T-helper 17 cell (primary cell): ENCODE measurements at places on chromosomes 2 and 18.

GRCh38 chr2:14817848-14818247 lies 185.3 kb downstream of the LRATD1 start:
- no peak for DNase-seq

DNA sequence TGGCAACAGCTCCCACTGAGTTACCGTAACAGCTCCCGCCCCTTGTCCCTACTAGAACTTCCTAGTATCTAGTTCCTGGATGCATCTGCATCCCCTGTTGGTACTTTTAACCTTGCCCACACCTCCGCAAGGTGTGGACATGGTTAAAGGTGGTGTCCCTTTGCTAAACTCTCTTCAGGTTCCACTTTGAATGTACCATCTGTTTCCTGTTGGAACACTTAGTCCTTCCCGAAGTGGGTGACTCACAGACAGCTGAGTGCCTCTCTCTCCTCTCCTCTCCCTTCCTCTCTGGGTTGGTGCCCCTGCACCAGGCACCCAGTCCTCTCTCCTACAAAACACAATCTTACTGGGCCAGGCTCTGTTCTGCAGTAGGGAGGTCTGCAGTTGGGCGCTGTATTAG lies 19.6 kb upstream of the REL start:
- no peak for DNase-seq

DNA sequence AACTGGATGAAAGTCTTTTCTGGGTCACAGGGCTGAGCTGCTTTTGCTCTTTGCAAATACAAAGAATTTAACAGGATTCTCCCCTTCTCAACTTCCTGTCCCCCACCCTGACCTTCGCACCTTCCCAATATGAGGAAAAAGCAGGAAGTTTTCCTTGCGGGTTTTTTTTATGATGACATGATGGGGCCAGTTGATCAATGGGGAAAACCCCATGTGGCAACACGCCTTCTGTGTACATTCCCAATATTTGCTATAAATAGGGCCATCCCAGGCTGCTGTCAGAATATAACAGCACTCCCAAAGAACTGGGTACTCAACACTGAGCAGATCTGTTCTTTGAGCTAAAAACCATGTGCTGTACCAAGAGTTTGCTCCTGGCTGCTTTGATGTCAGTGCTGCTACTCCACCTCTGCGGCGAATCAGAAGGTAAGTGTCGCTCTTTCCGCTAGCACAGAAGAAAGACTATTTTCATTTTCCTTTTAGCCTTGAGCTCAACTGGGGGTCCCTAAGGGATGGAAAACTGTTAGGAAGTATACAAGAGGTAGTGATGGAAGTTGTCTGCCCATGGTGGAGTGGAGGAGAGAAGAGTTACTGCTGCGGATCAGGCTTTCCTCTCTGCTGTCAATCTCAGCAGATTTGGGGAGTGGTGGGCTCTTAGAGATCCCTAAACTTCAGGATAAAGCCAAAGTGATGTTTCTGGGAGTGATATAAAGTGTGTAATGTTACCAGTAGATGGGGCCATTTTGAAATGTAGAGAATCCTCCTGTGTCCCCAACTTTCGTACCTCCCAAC lies at the start of gene CCL20:
CCL20 (plus strand) TSS at position 281 of the 792 bp plus-strand sequence; CDS start at position 351, 70 bp downstream.
- DNase-seq = no peak

GRCh38 chr2:72104821-72105588 lies 42.7 kb downstream of the CYP26B1 start:
- DNase-seq = no peak

- no peak for DNase-seq
Observed at GRCh38 chr2:28437149-28437835, 44.6 kb downstream of the FOSL2 start.

- DNase-seq = no peak
Observed at GRCh38 chr18:7822435-7823331, 255.6 kb downstream of the PTPRM start.

- DNase-seq = no peak
Observed at GRCh38 chr2:128787616-128788015, 468.9 kb upstream of the HS6ST1 start.

GRCh38 chr18:75521816-75522215 lies 94.3 kb upstream of the SMIM21 start:
- DNase-seq = no peak

GRCh38 chr18:44955825-44956224 lies 275.1 kb downstream of the SETBP1 start:
- DNase-seq = no peak

GRCh38 chr2:121810959-121811853 lies 55.8 kb downstream of the TSN start:
- DNase-seq = no peak

GRCh38 chr18:24089076-24089475 lies 49.8 kb upstream of the CABYR start:
- DNase-seq = no peak

- DNase-seq = no peak
Observed at GRCh38 chr2:214856137-214856536, 46.7 kb upstream of the BARD1 start.

DNA sequence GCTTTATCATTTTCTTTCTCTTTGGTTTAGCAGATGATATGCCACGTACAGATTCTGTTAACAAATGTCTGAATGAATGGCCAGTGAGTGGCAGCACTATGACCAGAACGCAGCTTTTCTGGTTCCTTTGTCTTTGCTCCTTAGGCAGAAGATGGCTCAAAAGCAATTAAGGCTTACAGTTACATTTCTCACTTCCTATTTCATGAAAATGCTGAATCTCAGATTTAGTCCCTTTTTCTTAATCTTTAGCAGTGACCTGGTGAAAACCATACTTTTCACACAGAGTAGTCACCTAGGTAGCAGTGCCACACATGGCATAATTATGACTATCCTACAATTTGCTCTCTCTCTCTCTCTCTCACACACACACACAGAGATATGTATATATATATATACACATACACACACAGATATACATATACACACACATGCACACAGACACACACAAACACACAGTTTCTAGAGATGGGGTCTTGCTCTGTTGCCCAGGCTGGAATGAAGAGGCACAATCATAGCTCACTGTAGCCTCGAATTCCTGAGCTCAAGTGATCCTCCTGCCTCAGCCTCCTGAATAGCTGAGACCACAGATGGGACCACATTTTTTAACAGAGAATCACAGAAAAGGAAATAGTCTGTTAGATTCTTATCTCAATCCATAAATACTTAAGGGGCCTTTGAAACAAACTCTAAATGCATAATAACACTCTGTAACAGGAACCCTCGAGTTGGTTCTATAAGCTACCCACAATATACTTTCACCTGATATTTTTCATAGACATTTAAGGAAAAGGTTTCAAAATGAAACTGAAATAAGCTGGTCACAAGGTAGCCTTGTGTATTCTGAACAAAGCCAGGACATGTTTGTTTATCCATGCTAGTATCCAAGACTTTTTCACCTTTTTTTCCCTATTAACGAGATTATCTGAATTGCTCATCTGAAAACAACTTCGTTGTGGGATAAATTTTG lies 11.6 kb downstream of the PDE6D start:
- DNase-seq = no peak

GRCh38 chr2:236175548-236176150 lies 7.5 kb upstream of the GBX2 start:
- no peak for DNase-seq

DNA sequence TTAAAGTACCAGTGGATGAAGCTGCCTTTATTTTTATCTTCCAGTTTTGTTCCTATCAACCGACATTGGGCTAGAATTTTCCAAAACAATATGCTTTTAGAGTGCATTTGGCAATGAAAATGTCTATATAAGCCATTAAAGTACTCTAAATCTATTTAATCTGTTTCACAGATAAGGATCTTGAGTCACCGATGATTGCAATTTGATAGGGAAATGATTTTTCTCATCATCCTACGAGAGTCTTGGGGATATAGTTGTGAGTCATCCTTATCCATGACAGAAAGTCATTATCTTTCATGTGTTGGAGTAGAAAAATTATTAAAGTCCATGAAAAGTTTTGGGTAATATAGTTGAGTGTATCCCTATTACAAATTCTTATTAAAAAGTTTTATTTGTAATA lies 26.1 kb downstream of the SLC39A10 start:
- no peak for DNase-seq

- DNase-seq = no peak
Observed at GRCh38 chr2:919672-920071, 31.0 kb upstream of the SNTG2 start.

GRCh38 chr2:101806123-101806522 lies 108.6 kb downstream of the MAP4K4 start:
- no peak for DNase-seq
